ENCODE measurements at places on chromosomes 6 and 20.

DNA sequence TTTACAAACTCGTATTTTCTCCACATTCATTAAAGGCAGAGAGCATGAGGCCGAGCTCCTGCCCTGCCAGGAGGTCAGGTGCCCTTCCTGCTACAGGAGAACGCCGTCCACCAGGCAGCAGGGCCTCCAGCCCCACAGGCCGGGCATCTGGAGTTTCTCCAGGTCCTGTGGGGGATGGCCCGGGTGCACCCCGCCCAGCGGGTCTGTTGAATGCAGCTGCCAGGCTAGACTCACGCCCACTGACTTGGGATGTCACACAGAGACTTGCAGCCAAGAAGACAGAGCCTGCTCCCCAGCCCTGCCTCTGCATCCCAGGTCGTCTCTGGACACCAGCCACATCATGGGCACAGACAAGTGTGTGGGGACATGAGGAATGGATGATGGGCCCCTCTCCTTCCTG, 376.4 kb downstream of the CDH4 start:
- DNase-seq = no peak

DNA sequence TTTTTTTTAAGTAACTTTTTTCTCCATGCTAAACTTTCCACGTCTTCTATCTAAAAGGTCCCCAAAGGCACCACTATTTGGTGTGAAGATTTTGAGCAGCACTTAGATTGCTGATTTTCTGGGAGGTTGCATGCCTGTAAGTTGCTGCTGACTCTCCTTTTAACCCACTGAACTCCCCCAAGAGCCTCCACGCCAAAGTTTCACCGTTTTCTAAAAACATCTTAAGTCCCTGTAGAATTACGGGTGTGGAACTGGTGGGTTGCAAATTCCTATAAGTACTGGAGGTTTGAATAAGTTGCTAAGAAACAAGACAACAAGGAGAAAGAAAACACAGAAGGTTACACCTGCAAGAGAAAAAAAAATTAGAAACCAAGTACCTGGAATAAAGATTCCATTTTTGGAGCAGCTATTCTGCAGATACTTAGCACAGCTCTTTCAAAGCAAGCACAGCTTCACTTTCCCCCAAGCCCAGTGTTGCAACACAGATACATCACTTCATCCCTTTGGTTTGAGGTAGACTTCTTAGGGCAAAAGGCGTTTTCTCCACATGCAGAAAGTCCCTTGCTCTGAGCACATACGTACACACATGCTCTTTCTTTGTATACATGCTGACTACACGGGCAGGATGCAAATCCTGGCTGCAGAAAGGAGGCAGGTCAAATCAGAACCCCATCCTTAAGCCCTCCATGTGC, 5.0 kb downstream of the JAG1 start:
- no peak for DNase-seq

DNA sequence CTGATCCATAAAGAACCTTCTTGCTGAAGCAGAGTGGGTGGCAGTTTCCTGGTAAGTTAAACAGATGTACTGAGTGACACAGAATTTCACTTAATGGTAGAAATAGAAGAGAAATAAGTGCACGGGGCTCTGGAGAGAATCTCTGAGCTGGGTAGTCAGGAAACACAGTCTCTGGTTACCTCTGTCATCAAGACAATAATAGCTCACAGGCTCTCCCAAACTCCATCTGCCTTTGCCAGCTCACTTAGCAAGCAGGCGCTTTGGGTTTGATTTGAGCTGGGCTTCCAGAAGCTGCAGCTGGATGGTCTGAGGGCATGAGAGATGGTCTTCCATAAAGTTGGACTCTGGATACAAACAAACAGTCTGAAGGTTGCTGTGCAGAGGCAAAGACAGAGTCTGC, 39.6 kb upstream of the PRSS35 start:
- DNase-seq = no peak

GRCh38 chr20:23117738-23118137, 31.6 kb upstream of the CD93 start:
- DNase-seq = no peak

- DNase-seq = no peak
Observed at GRCh38 chr6:142485256-142485655, 183.4 kb downstream of the ADGRG6 start.

- DNase-seq = no peak
Observed at GRCh38 chr6:52538252-52538900, 38.5 kb downstream of the TRAM2 start.

- DNase-seq = no peak
Observed at GRCh38 chr6:137767465-137767864, 99.6 kb upstream of the TNFAIP3 start.

- DNase-seq = no peak
Observed at GRCh38 chr20:3242172-3242692, 3.2 kb upstream of the SLC4A11 start.

DNA sequence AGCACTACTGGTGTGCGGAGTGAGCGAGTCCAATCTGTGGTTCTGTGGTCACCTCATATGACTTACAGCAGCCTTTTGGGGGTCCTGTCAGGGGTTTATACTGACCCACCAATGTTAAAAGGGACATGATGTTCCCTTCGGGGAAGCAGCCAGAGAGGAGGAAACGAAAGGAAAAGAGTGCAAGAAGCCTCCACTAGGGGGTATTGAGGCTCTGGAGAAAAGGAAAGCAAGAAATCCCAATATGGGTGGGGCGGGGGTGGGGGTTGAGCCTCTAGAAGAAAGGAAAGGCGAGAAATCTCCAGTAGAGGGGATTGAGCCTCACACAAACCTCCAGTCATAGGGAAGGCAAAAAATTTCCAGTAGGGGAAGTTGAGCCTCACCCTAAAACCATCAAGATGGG, 249.3 kb upstream of the ECI2 start:
- DNase-seq = no peak

GRCh38 chr6:43916924-43917877, 147.2 kb downstream of the VEGFA start:
- DNase-seq = no peak

DNA sequence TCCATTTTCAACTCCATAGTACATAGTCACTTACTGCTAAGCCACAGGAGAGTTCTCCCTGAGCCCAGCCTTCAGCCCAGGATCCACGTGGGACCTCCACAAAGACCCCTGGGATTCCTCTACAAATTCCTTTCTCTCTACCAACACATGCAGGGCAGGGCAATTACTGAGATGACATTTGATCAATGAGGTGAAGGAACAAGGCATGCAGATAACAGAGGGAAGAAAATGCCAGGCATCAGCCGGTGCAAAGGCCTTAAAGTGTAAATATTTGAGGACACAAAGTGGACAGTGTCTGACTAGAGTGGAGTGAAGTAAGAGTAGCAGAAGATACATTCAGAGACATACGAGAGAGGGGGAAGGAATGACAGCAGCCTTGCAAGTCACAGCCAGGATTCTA, 70.2 kb downstream of the HS3ST5 start:
- no peak for DNase-seq

GRCh38 chr6:134962421-134962820, 12.5 kb upstream of the ALDH8A1 start:
- DNase-seq = no peak

DNA sequence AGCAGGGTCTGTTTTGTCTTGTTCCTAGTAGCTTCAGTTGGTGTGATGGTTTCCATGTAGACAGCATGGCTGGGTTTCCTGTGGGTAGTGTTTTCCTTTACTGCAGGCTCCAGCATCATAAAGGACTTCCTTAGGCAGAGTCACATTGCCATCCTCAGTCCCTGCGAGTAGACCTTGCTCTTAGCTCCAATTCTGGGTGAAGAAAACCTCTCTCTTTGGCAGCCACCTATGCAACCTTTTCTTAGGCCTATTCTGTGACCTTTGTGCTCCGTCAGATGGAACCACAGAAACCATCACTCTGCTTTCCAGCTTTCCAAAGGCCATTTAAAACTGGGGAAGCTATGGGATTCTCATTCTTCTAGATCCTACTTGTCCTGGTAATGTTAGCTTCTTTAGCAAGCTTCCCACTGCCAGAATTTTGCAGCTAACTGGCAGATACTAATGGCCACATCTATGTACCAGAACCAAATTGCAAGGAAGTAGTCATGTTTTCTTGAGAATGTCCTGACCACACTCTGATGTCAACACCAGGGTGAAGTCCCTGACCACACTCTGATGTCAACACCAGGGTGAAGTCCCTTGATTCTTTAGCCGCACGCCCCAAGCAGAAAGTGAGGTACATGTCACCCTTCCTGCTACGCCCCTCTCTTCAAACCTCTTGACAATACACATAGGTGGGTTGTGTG, 646.6 kb upstream of the HS3ST5 start:
- no peak for DNase-seq

GRCh38 chr6:1491591-1492319, 102.4 kb downstream of the FOXF2 start:
- DNase-seq = no peak

GRCh38 chr6:167925026-167925425, 72.4 kb upstream of the KIF25 start:
- no peak for DNase-seq

DNA sequence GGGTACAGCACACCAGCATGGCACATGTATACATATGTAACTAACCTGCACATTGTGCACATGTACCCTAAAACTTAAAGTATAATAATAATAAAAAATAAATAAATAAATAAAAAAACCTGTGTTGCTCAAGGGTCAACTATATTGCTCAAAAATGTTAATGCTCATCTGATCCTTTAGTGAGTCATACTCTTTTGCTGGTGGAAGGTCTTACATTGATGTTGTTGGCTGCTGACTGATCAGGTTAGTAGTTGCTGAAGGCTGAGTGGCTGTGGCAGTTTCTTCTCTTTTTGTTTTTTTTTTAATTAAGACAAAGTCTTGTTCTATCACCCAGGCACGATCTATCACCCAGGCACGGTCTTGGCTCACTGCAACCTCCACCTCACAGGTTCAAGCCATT, 29.6 kb upstream of the SMIM26 start:
- DNase-seq = no peak

DNA sequence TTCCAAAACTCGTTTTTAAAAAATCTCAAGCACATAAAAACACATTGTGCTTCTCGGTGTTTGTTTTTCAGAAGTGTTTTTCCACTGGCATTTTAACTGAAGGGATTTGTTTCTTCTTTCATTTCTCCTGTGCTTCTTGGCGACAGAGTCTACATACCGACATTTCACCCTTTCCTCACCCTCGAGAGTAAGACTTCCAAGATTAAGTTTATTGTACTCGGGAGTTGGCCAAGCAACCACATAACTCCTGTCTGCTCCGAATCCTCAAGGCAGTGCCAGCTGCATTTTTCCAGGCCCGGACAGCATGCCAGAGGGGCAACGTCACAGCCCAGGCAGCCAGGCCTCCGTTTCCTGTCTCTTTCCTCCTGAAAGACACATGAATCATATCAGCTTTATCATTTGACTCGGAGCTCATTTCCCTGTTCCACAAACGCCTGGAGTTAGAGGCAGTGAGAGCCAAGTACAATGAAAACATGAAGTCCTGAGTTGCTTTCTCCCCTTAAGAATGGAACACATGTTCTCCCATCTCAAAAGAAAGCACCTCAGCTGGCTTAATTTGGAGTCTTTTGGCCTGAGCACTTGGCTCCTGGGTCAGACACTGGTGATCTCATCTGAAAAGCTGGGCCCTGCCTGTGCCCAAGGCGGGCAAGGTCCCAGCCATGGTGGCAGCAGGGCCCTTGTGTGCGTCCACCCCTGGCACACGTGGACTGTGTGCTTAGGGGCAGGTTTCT, 23.2 kb upstream of the FAM50B start:
- DNase-seq = no peak

Data from activated T-cell treated with anti-CD3 and anti-CD28 coated beads for 24 hours (primary cell).